ENCODE measurements at places on chromosomes 5 and 9. TPM values are rescaled to one million over a fixed set of nuclear protein-coding genes. Genes with fewer than 3 reads are reported as not detected.

SSBP2 gene
- total RNA-seq, result 12.1 TPM

WDR31 gene
- 1.3 TPM for total RNA-seq

IL13 gene
- total RNA-seq, result not detected

CPLANE1 gene
- 11.7 TPM for total RNA-seq

LPCAT1 gene
- 82.4 TPM for total RNA-seq

SRD5A1 gene
- total RNA-seq, result 7.6 TPM

TEX53 gene
- total RNA-seq, result not detected

DMAC1 gene
- 6.3 TPM for total RNA-seq

BTNL8 gene
- total RNA-seq, result not detected

PCDHB11 gene
- 0.85 TPM for total RNA-seq

SH3TC2 gene
- 4.4 TPM for total RNA-seq

ZNF300 gene
- total RNA-seq, result 5.6 TPM

ANKDD1B gene
- total RNA-seq, result 0.19 TPM

CDKN2B-AS1 gene
- total RNA-seq, result 3.7 TPM

POU5F2 gene
- 0.85 TPM for total RNA-seq

IFNA21 gene
- not detected for total RNA-seq

FOXD4 gene
- total RNA-seq, result 0.19 TPM

OLFML2A gene
- 0.56 TPM for total RNA-seq
